Caki2 (cell line): ENCODE measurements at places on chromosomes 7 and 10. TPM values are rescaled to one million over a fixed set of nuclear protein-coding genes. Genes with fewer than 3 reads are reported as not detected.
A peak's percentile ranks its signal among the peaks of the same experiment; 100 is the strongest.

GRCh38 chr7:23873306-23873705 lies 163.3 kb downstream of the STK31 start:
- DNase-seq, result no peak

The MEOX2 gene
- total RNA-seq, result not detected in 2 replicates

The ZNF789 gene
- total RNA-seq, result 8.7 and 12.2 TPM in 2 replicates

DNA sequence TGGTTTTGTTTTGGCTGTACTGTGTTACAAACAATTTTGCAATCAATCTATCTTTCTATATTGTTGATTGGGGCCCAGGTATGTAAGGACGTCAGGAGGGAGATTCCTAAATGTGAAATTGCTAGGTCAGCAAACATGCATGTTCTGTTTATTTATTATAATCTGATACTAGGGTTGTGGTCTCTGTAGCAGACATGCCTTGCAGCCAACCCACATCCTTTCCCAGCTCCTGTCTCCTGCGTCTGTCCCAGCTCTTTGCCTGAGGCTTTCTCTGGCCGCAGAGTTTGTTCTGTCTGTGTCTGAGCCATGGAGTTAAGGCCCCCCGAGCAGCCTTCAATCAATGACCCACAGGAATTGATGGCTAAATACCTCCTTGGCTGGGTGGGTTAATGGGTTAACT lies 124.0 kb upstream of the ZEB1 start:
- DNase-seq, result no peak

- no peak for DNase-seq
Measured at GRCh38 chr10:69226919-69227450, 6.9 kb downstream of the HKDC1 start.

GRCh38 chr7:35839860-35840854 lies 39.3 kb downstream of the SEPTIN7 start:
- DNase-seq, result peak; percentile 54

DNA sequence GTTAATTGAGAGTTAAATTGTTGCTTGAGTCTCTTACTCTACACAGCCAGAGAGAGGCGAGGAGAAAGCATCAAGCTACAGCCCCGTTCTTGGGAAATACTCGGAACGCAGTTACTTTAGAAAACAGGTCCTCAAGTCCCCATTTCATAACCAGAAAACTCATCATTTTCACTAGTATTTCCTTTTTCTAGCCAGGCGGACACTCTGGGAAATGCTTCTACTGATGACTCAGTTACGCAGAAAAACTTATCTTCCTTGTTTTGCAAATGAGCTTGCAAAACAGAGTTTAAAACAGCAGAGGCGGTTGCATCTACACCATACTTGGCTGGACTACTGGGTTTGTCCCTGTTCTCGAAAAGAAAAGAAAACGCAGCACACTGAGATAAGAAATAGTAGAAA lies 111.4 kb upstream of the FGFR2 start:
- no peak for DNase-seq

- no peak for DNase-seq
Measured at GRCh38 chr10:11876324-11876723, 53.2 kb downstream of the PROSER2 start.

The FAM53B gene
- total RNA-seq, result 6.5 and 10.5 TPM in 2 replicates

DNA sequence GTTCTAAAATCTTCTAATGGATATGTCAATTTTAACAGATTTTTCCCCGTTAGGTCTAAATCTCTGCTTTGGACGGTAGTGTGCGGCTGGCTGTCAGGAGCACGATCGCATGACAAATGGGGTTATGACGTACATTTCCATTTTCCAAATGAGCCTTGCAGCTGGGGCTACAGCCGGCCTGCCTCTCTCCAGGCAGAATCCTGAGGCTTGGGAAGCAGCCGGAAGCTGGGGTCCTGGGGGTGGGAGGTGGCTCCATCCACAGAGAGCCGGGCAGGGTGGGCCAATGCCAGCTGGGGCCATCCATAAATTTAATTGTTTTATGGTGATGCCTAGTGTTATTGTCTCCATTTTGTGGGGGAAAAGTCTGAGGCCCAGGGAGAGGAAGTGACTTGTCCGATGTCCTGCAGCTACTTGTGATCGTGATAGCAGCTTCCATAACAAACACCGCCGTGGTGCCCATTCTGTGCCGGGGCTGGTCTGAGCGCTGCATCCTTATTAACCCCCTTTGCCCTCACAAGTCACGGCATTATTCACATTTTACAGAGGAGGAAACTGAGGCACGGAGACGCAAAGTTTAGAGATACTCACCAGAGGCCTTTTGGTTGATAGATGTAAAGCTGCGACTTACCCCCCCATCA lies 53.0 kb upstream of the EBF3 start:
- DNase-seq, result no peak

The GPR37 gene
- total RNA-seq, result not detected in 2 replicates

GRCh38 chr7:30694774-30695721 lies 12.8 kb upstream of the CRHR2 start:
- no peak for DNase-seq

The CPVL gene
- total RNA-seq, result not detected in 2 replicates

- no peak for DNase-seq
Measured at GRCh38 chr10:6487920-6488319, 92.2 kb downstream of the PRKCQ start.

The CALHM3 gene
- 0.47 TPM in 1 of 2 replicates, not detected in the other for total RNA-seq

The MACROH2A2 gene
- 29.0 and 29.4 TPM in 2 replicates for total RNA-seq

The CYP2E1 gene
- total RNA-seq, result not detected in 2 replicates

GRCh38 chr7:98836811-98837629 lies 32.8 kb downstream of the TMEM130 start:
- DNase-seq, result peak; percentile 44

The PTPRE gene
- total RNA-seq, result 2.8 and 16.7 TPM in 2 replicates

DNA sequence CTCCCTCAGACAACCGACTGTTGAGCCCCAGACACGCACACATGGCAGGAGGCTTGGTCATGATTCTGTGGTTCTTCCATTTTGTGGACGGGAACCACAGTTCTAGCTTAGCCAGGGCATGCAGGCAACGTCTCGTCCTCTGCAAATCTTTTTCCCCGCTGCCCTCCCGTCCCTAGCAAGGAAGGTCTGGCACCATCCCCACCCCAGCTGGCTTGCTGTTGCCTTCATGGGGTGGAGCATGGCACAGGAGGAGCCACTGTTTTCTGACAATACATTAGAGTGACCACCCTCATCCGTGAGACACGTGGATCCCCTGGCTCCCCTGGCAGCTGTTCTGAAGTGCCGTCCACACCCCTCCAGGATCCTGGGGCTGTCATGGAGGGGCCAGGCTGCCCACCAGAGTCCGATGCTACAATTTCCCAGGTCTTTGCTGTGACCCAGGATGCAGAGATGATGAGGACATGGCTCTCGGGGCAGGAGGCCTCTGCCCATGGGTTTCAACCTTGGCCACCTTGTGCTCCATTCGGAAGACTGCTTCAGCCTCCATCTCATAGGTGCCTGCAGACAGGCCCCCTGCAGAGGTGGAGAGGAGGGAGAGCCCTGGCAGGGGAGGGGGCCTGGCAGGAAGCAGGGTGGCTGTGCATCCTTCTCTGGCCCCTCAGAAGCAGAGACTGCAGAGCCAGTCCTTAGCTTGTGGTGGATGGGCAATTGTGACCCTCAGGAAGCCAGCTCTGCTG lies 233.6 kb downstream of the GLRX3 start:
- no peak for DNase-seq

The ANKRD1 gene
- total RNA-seq, result 30.7 and 34.4 TPM in 2 replicates
